ENCODE measurements at places on chromosomes 11 and 22. TPM values are rescaled to one million over a fixed set of nuclear protein-coding genes. Genes with fewer than 3 reads are reported as not detected.

The CALCA gene
- not detected for total RNA-seq

The SLC22A9 gene
- total RNA-seq, result not detected

The CCDC81 gene
- 0.41 TPM for total RNA-seq

The C11orf16 gene
- total RNA-seq, result not detected

The TEX12 gene
- total RNA-seq, result not detected

The NLRP14 gene
- not detected for total RNA-seq
